ENCODE measurements at places on chromosomes 12 and 14.
A peak's percentile ranks its signal among the peaks of the same experiment; 100 is the strongest.

DNA sequence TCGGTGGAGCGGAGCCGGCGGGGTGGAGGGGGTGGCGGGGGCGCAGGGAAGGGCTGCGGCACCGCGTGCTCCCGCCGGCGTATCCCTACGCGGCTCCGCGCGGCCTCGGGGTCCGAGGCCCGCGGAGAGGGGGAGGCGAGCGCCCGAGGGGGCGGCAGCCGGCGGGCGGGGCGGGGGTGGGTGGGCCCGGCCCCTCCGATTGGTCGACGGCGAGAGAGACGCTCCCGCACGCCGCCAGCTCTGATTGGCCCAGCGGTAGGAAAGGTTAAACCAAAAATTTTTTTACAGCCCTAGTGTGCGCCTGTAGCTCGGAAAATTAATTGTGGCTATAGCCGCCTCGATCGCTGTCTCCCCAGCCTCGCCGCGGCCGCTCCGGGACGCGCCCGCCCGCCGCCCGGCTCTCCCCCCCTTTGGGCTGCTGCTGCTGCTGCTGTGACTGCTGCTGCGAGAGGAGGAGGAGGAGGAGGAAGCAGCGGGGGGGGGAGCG is at the start of gene FOXG1:
Gene FOXG1 (plus strand): TSS at position 319 of the 487 bp plus-strand sequence. CDS start 493 bp downstream, outside the sequence.
- DNase-seq: peak; percentile 99

- peak; percentile 55 for DNase-seq
These were observed 23.0 kb downstream of the DIO3 start for GRCh38 chr14:101584055-101584859.

DNA sequence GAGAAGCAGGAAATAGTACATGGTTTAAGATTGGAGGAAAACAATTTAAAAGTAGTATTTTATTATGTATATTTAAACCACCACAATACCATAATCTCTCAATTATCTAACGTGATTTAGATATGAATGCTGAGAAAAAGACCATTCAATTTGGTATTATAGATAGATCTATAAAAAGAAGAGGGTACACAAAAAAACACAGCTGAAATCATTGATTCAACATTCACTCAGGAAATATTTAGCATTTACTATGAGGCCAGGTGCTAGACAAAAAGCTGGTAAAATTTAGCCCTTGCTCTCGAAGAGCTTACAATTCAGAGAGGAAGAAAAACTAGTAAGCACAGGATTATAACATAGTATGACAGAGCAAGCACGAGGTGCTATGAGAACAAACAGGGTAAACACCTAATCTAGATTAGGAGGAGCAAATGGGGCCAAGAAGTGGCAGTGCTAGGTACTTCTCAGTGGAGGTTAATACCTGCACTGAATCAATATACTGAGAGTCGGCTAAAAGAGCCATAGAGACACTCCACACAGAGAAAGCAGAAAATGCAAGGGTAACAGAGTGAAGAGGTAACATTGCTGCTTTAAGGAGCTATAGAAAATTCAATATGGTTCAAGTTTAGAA is 27.6 kb downstream of the TRIP11 start:
- DNase-seq: no peak

- no peak for DNase-seq
These were observed 24.5 kb downstream of the SLC17A8 start for GRCh38 chr12:100381379-100381778.

All from NCI-H524 treated with DMSO at 0.1 percent for 48 hours (cell line).